Stomach (tissue), 19 donors: ENCODE measurements at places on chromosomes 2 and 18. TPM values are rescaled to one million over a fixed set of nuclear protein-coding genes. Genes with fewer than 3 reads are reported as not detected.

The REG1A gene
- total RNA-seq: 46.6 TPM

The NCOA1 gene
- 59.1 TPM for total RNA-seq

The SYT4 gene
- total RNA-seq: 11.6 TPM

The PJVK gene
- not detected for total RNA-seq

The GAD1 gene
- not detected for total RNA-seq

The SLC11A1 gene
- total RNA-seq: not detected

The ANKRD62 gene
- 1.2 TPM for total RNA-seq

The HOXD10 gene
- total RNA-seq: not detected

The KHK gene
- total RNA-seq: 3.3 TPM

The SLC9A2 gene
- total RNA-seq: 79.9 TPM

The CYP26B1 gene
- total RNA-seq: not detected

The ACMSD gene
- not detected for total RNA-seq

The CHRND gene
- total RNA-seq: not detected

The SALL3 gene
- not detected for total RNA-seq

The GPR45 gene
- not detected for total RNA-seq

The ALPG gene
- total RNA-seq: not detected

The TMEM237 gene
- 41.5 TPM for total RNA-seq

The REG3A gene
- 9.8 TPM for total RNA-seq

The IL1B gene
- total RNA-seq: 7.0 TPM

The ATIC gene
- 16.3 TPM for total RNA-seq

The REG3G gene
- total RNA-seq: not detected

The GALR1 gene
- total RNA-seq: 0.55 TPM

The PIAS2 gene
- 83.4 TPM for total RNA-seq

The LCT gene
- 12.3 TPM for total RNA-seq

The CDK15 gene
- not detected for total RNA-seq

The HOXD3 gene
- total RNA-seq: not detected

The LYG2 gene
- total RNA-seq: 0.92 TPM

The TRABD2A gene
- 10.1 TPM for total RNA-seq

The OSBPL6 gene
- total RNA-seq: 1.5 TPM

- H3K4me1 ChIP-seq: peaks cover 98% of the 10 kb centered on the region
- no peaks in the 10 kb centered on the region for H3K27me3 ChIP-seq
- peak overlapping the region; percentile 33 for H3K4me3 ChIP-seq
Measured at GRCh38 chr2:233419602-233420391, 65.5 kb downstream of the DGKD start.

DNA sequence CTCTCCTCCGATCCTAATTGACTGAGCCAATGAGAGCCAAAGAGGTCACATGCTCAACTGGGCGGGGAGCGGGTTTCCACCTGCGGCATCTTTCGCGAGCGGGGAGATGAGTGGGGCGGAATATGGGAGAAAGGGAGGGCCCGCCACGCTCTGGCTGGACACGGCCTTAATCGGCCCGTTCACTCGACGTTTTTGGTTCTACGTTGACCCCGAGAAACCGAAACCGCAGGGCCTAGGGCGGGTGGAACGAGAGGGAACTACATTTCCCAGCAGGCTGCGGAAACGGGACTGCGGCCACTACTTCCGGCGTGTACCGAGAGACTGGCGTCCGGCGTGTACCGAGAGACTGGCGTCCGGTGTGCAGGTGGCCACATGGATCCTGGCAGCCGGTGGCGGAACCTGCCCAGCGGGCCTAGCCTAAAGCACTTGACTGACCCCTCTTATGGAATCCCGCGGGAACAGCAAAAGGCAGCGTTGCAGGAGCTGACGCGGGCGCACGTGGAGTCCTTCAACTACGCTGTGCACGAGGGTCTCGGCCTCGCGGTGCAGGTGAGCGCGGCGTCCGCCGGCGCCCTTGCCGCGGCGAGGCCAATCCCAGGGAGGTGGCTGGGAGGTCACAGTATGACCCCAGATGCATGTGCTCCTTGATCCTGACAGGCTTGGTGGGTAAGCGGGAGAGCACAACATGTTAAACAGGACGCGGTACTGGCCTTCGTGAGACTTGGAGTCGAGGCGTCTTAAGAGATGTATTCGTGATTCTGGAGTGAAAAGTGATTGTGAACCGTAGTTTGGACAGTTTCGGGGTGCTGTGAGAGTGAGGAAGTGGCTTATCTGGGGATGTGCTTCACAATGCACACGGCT, at the start of gene POLR1B:
TSS of gene POLR1B (plus strand) at position 343 of the 861 bp plus-strand sequence. CDS start at position 373, 30 bp downstream.
- peak within 1 kb of the TSS; percentile 77 for H3K4me3 ChIP-seq
- peak within 1 kb of the TSS; percentile 86 for H3K27ac ChIP-seq
- peaks cover 32% of the 10 kb centered on the region for H3K4me1 ChIP-seq
- peak; percentile 85 for DNase-seq
- H3K36me3 ChIP-seq: peaks cover 15% of the 10 kb centered on the region
- H3K27me3 ChIP-seq: no peaks in the 10 kb centered on the region

GRCh38 chr2:113376913-113377445, 60.5 kb upstream of the ZNG1B start:
- H3K4me3 ChIP-seq: no peak overlapping the region
- no peak overlapping the region for H3K27ac ChIP-seq
- DNase-seq: no peak
- H3K36me3 ChIP-seq: no peaks in the 10 kb centered on the region
- H3K27me3 ChIP-seq: no peaks in the 10 kb centered on the region

DNA sequence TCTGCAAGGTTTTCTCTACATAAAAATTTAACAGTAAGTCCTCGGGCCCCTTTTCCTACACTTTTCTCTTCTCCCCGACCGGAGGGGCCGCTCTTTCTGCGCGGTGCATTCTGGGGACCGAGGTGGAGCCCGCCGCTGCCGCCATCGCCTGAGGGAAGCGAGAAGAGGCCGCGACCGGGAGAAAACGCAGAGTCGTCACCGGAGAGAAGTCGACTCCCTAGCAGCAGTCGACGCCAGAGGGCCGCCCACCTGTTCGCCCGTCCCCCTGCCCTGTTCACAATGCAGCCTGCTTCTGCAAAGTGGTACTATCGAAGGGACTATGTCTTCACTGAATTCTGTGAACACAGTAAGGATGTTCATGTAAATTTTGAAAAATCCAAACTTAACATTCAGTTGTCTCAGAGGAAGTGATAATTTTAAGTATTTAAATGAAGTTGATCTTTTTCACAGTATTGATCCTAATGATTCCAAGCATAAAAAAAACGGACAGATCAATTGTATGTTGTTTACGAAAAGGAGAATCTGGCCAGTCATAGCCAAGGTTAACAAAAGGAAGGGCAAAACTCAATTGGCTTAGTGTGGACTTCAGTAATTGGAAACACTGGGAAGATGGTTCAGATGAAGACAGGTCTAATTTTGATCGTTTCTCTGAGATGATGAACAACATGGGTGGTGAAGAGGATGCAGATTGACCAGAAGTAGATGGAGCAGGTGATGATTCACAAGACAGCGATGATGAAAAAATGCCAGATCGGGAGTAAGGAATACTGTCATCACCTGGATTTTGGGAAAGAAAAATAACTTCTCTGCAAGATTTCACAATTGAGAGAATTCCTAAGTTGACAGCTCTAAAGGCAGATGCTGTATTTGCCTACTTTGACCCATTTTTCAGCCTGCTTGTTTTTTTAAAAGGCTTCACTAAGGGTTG, 55.8 kb downstream of the ASXL2 start:
- no peaks in the 10 kb centered on the region for H3K27me3 ChIP-seq
- peak overlapping the region; percentile 36 for H3K4me3 ChIP-seq

- H3K36me3 ChIP-seq: no peaks in the 10 kb centered on the region
- no peak overlapping the region for H3K4me3 ChIP-seq
- no peak overlapping the region for H3K27ac ChIP-seq
- H3K4me1 ChIP-seq: no peaks in the 10 kb centered on the region
- no peaks in the 10 kb centered on the region for H3K27me3 ChIP-seq
Measured at GRCh38 chr2:145088756-145089155, 568.8 kb upstream of the ZEB2 start.

GRCh38 chr2:69053416-69053965, 40.5 kb downstream of the ANTXR1 start:
- no peaks in the 10 kb centered on the region for H3K27me3 ChIP-seq
- DNase-seq: no peak
- H3K36me3 ChIP-seq: no peaks in the 10 kb centered on the region
- H3K27ac ChIP-seq: no peak overlapping the region

- H3K4me1 ChIP-seq: peaks cover 6% of the 10 kb centered on the region
- no peaks in the 10 kb centered on the region for H3K27me3 ChIP-seq
- peak; percentile 92 for DNase-seq
- no peak overlapping the region for H3K27ac ChIP-seq
- H3K36me3 ChIP-seq: no peaks in the 10 kb centered on the region
Measured at GRCh38 chr2:47323009-47323821, 79.7 kb upstream of the MSH2 start.

- H3K4me1 ChIP-seq: no peaks in the 10 kb centered on the region
- H3K4me3 ChIP-seq: no peak overlapping the region
- no peaks in the 10 kb centered on the region for H3K27me3 ChIP-seq
Measured at GRCh38 chr2:11187083-11187619, 31.9 kb downstream of the SLC66A3 start.

- peak; percentile 36 for DNase-seq
- peaks cover 60% of the 10 kb centered on the region for H3K4me1 ChIP-seq
- H3K27me3 ChIP-seq: no peaks in the 10 kb centered on the region
- H3K27ac ChIP-seq: peak overlapping the region; percentile 92
- no peaks in the 10 kb centered on the region for H3K36me3 ChIP-seq
- H3K4me3 ChIP-seq: peak overlapping the region; percentile 83
Measured at GRCh38 chr2:224584111-224584784, 915 bp downstream of the CUL3 start.

DNA sequence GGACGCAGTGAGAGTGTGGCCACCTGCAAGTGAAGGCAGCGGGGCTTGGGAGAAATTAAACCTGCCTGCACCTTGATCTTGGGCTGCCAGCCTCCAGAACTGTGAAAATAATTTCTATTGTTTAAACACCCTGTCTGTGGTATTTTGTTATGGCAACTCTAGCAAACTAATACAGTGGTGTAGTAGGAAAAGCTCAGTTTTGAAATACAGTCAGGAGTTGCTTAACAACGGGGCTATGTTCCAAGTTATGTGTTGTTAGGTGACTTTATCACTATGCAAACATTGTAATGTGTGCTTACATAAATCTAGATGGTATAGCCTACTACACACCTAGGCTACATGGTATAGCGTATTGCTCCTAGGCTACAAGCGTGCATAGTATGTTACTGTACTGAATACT, 93.4 kb upstream of the FN1 start:
- DNase-seq: peak; percentile 58
- no peak overlapping the region for H3K27ac ChIP-seq
- H3K36me3 ChIP-seq: no peaks in the 10 kb centered on the region
- no peak overlapping the region for H3K4me3 ChIP-seq
- H3K4me1 ChIP-seq: peaks cover 11% of the 10 kb centered on the region
- H3K27me3 ChIP-seq: no peaks in the 10 kb centered on the region

- DNase-seq: peak; percentile 44
- H3K27ac ChIP-seq: no peak overlapping the region
- no peak overlapping the region for H3K4me3 ChIP-seq
- H3K27me3 ChIP-seq: no peaks in the 10 kb centered on the region
Measured at GRCh38 chr2:218074031-218074430, 5.0 kb downstream of the RUFY4 start.

GRCh38 chr18:12068950-12069320, 24.7 kb upstream of the ANKRD62 start:
- no peak for DNase-seq
- H3K27ac ChIP-seq: no peak overlapping the region
- H3K27me3 ChIP-seq: no peaks in the 10 kb centered on the region
- no peaks in the 10 kb centered on the region for H3K4me1 ChIP-seq
- H3K36me3 ChIP-seq: no peaks in the 10 kb centered on the region
- no peak overlapping the region for H3K4me3 ChIP-seq

DNA sequence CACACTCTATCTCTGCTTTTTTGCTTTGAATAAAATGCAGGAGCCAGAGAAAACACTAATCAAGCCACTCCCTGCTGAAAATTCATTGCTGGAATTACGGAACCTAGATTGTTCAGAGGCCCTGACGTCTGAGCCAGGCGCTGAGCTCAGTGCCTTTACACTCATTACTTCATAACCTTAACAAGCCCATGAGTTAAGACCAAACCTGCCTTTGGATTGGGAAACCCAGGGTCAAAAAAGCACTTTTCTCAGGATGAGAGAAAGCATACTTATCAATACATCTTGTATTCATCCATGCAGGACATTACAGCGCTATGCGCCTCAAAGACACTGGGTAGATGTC, 762 bp downstream of the INO80C start:
- DNase-seq: peak; percentile 81
- H3K36me3 ChIP-seq: no peaks in the 10 kb centered on the region
- H3K27me3 ChIP-seq: no peaks in the 10 kb centered on the region
- H3K4me1 ChIP-seq: peaks cover 49% of the 10 kb centered on the region
- H3K27ac ChIP-seq: peak overlapping the region; percentile 96

DNA sequence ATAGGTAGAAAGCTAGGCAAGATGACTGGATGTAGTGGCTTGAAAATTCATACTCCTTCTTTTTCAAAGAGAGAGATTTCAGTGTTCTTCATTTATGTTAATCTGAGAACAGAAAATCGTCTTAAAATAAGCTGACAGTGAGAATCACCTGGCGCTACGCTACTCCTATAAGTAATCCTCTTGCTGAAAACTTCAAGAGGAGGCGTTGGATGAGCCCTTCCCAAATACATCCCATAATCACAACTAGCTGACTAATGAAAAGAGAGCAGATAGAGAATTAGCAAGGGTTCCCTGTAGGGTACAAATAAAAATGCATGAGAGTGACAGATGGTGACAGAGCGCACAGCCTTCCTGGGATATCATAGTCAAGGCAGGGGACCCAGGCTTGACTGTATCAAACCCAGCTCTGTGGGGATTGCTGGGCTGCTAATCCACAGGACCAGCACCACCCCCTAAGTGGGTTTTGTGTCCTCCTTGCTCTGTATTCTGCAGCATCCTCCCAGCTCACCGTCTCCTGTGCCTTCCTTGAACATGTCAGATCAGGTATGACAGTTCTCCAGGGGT, 280.2 kb downstream of the SP3 start:
- no peaks in the 10 kb centered on the region for H3K36me3 ChIP-seq
- no peak overlapping the region for H3K27ac ChIP-seq
- DNase-seq: no peak
- no peaks in the 10 kb centered on the region for H3K4me1 ChIP-seq

DNA sequence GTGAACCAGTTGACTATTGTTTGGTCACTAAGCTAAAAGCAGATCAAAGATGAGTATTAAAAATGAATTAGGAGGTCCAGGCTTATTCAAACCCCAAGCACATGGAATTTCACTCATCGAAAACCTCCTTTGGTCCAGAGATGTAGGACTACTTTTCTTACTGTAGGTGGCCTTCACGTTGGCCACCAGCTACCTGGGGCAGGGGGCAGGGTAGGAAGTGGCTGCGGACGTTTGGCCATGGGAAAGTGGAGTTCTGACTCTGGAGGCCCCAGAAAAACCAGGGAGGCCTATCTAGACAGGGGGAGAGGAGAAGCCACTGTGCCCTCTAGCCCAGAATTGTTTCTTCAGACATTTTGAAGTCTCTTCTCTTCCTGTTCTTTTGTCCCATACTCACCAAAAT, 31.8 kb upstream of the CABLES1 start:
- no peak overlapping the region for H3K4me3 ChIP-seq
- H3K4me1 ChIP-seq: peaks cover 30% of the 10 kb centered on the region
- no peaks in the 10 kb centered on the region for H3K36me3 ChIP-seq

- DNase-seq: no peak
- H3K27ac ChIP-seq: no peak overlapping the region
- no peak overlapping the region for H3K4me3 ChIP-seq
- H3K36me3 ChIP-seq: no peaks in the 10 kb centered on the region
- no peaks in the 10 kb centered on the region for H3K27me3 ChIP-seq
- peaks cover 4% of the 10 kb centered on the region for H3K4me1 ChIP-seq
Measured at GRCh38 chr18:63119647-63120046, 199.9 kb downstream of the BCL2 start.
